Panc1 (cell line): ENCODE measurements at places on chromosomes 1 and 21. TPM values are rescaled to one million over a fixed set of nuclear protein-coding genes. Genes with fewer than 3 reads are reported as not detected.
A peak's percentile ranks its signal among the peaks of the same experiment; 100 is the strongest.

The AMY2A gene
- 0.28 TPM for total RNA-seq

GRCh38 chr1:29453502-29454240, 217.3 kb downstream of the PTPRU start:
- peak; percentile 1 for DNase-seq

The TRIM17 gene
- 1.2 TPM for total RNA-seq

- DNase-seq: no peak
Observed at GRCh38 chr1:223712194-223712849, at the start of gene CAPN2. CAPN2 (plus strand) TSS chr1:223712539; CDS start chr1:223712641, 102 bp downstream.

The OR2T33 gene
- not detected for total RNA-seq

GRCh38 chr21:32083197-32083596, 195.7 kb downstream of the MIS18A start:
- DNase-seq: no peak

GRCh38 chr1:36034692-36035091, 49.2 kb upstream of the TEKT2 start:
- peak; percentile 46 for DNase-seq

DNA sequence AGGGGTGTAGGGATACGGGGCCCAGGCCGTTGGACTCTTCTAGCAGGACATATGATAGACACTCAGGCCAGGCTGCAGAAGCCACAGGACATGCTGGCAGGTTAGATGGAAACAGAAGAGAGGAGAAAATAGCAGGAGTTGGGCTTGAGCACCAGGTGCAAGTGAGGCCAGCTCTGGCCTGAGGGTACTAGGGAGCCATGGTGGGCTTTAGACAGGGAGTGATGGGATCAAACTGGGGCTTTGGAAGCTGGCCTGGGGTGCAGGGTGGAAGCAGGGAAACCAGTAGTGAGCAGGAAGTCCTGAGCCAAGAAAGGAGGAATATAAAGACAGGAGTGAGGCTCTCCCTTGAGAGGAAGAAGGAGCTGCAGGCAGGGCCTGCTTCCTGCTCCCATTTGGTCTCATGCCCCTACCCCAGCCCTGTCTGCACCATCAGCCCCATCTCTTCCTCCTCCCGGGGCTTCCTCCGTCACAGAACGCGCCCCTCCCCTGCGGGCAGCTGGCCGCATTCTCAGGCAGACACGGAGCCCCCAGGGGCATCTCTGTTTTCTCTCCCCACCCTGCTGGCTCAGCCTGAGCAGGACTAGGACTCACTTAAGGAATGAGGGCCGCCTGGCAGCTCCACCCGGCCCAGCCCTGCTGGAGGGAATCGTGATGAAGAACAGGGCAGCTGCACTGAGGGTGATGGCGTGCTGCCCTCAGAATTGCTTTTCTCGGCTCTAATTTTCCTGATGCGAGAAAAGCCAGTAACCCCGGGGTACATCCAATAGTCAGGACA, 165.5 kb upstream of the TMEM51 start:
- no peak for DNase-seq

The TTC24 gene
- not detected for total RNA-seq

- no peak for DNase-seq
Observed at GRCh38 chr1:183310753-183311479, 107.3 kb downstream of the NMNAT2 start.
